ENCODE measurements at places on chromosomes 12 and 14.

DNA sequence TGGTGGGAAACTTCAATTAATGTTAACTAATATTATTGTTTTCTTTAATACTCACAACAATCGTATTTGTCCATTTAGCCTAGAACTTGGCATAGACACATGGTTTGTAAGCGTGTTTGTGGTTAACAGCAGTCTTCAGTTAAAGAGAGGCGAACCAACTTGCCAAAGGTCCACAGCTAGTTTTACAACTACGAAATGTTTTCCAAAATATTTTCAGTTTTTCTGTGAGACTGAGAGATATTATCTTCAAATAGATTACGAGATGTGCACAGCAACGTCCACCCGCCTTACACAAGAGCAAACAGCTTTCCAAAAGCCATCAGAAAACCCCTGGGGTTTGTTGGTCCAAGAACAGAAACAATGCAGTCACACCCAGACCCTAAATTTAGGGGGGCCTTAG lies 58.6 kb upstream of the RASSF3 start:
- no peak for DNase-seq

DNA sequence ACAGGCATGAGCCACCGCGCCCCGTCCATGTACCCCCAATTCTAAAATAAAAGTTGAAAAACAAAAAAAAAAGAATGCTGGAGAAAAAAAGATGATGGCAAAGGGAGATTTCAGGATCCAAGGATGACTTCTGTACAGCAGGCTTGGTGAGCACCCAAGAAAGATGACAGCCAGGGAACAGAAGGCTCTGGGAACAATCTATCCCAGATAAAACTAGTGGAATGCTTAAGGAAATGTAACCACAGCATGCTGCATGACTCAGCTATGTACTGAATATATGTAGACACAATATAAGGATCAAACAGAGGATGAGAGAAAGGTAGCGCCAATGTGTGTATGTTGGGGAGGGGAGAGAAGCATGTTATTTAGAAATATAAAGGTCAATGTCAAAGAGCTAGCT lies 123.7 kb upstream of the TMTC1 start:
- no peak for DNase-seq

DNA sequence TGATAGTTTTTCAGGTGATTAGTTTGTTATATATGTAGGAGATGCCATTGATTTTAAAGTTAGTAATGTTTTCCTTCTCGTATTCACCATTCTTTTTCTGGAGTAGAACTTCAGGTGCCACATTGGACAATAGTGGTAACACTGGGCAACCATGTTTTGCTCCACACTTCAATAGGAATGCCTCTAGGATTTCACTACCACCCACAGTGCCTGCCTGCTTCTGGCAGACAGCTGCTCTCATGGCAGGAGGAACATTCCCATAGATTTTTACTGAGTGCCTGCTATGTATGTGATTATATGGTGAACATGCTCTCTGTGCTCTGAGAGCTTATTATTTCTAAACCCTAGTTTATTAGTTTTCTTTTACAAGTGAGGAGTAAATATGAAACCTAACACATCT lies 53.7 kb downstream of the GCH1 start:
- DNase-seq = no peak

DNA sequence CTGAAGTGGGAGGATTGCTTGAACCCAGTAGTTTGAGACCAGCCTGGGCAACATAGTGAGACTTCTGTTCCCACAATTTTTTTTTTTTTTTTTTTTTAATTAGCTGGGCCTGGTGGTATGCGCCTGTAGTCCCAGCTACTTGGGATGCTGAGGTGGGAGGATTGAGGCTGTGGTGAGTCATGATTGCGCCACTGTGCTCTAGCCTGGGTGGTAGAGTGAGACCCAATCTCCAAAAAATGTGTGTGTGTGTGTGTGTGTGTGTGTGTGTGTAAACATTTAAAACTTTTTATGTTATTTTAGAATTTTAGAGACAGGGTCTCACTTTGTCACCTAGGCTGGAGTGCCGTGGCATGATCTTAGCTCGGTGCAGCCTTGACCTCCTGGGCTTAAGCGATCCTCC lies 6.8 kb downstream of the PPP1R36 start:
- DNase-seq = no peak

- DNase-seq = no peak
These were observed 28.3 kb downstream of the TMEM233 start for GRCh38 chr12:119621878-119622277.

DNA sequence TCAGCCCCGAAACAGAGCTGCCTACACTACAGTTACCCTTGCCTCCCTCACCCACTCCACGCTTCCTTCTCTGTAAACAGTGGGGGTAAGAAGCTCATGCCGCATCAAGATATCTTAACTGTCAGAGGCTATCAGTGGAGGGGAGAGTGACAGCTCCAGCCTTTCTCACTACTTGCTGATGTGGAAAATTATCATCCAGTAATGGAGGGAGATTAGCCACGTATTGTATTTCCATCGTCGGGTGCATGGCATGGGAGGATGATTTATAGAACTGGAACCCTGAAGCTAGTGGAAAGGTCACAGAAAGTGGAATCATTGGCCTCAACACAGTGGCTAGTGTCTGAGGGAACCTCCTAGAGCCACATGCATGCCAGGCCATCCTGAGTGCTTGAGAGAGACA lies 270.9 kb upstream of the FKBP4 start:
- DNase-seq = no peak

DNA sequence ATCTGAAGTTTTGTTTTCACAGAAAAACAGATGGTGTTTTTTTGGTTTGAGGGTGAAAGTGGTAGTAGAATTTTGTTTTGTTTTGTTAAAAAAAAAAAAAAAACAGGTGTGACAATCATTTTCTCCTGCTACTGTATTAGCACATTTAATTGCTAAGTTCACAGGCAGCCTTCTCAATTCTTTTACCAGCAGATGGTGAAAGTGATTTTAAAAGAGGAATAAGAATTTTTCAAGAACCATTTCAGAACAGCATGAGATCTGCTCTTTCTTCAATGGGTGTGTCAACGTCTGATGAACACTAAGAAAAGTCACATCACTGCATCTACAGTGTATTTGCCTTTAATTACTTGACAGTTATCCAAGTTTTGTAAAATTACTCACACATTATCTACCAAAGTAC lies 303.7 kb upstream of the USP15 start:
- DNase-seq = no peak

GRCh38 chr12:131832321-131833231 lies 4.4 kb downstream of the MMP17 start:
- no peak for DNase-seq
